ENCODE measurements at places on chromosomes 3 and 15.
A peak's percentile ranks its signal among the peaks of the same experiment; 100 is the strongest.

DNA sequence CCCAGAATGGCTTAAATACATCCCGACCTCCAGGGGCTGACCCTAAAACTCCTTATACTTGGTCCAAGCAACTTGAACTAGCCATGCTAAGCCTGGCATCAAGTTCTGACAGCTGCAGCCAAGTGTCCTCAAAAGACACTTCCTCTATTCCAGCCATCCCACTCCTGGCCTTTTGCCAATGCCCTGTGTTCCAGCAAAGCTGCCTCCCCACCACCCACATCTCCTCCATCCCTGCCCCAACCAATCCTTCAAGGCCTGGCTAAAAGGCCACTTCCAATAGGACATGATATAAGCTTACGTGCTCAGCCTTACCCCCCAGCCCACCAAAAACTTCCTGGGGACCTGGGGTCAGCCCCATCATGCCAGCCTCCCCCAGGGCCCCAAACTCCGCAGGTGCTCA is 40.9 kb downstream of the SEMA3G start:
- no peak for DNase-seq

DNA sequence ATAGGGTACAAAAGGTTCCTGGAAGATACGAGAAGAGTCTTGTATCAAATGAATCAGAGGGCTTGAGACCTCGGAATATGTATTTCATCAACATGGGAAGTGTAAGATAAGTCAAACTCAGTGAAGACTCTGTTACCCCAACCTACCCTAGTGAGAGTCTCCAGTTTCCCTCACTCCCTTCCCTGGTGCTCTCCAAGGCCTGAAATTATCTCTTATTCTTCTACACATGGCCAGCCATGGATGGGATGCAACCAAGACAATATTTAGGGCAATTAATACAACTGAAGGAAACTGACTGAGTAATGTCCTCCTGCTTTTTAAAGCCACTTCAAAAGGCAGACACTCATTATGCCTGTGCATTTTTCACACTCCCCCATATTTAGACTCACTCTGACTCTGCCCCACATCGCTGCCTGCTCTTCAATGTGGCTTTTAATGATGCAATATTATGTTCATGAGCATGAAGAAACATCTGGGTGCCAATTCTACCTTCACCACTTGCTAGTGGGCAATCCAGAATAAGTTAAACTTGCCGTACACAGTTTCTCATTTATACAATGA is 137.1 kb upstream of the THBS1 start:
- DNase-seq, result no peak

- peak; percentile 91 for DNase-seq
Observed at GRCh38 chr3:184472723-184473428, 88.7 kb upstream of the EPHB3 start.

- no peak for DNase-seq
Observed at GRCh38 chr3:137835096-137835495, 71.0 kb downstream of the SOX14 start.

- DNase-seq, result no peak
Observed at GRCh38 chr15:52184721-52185120, 6.5 kb downstream of the GNB5 start.

- no peak for DNase-seq
Observed at GRCh38 chr3:40718209-40718608, 193.4 kb downstream of the ZNF621 start.

GRCh38 chr3:114864970-114865369 is 282.1 kb downstream of the ZBTB20 start:
- DNase-seq, result no peak

DNA sequence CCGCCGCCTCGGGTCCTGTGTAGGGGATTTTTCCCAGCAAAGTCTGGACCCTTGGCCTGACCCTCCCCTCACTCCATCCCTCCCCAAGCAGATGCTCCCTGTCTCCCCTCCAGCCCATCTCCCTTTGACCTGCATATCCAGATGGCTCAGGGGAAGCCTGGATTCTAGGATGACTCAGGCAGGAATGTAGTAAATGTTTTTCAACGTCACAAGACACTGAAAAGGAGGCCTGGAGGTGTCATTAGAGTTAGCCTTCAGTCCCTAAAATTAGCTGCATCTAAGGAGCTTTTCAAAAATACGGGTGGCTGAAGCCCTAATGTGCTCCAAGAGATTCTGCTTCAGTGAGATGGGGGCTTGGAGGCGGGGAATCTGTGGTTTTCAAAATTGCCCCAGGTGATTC is 7.2 kb downstream of the ACAN start:
- DNase-seq, result no peak

DNA sequence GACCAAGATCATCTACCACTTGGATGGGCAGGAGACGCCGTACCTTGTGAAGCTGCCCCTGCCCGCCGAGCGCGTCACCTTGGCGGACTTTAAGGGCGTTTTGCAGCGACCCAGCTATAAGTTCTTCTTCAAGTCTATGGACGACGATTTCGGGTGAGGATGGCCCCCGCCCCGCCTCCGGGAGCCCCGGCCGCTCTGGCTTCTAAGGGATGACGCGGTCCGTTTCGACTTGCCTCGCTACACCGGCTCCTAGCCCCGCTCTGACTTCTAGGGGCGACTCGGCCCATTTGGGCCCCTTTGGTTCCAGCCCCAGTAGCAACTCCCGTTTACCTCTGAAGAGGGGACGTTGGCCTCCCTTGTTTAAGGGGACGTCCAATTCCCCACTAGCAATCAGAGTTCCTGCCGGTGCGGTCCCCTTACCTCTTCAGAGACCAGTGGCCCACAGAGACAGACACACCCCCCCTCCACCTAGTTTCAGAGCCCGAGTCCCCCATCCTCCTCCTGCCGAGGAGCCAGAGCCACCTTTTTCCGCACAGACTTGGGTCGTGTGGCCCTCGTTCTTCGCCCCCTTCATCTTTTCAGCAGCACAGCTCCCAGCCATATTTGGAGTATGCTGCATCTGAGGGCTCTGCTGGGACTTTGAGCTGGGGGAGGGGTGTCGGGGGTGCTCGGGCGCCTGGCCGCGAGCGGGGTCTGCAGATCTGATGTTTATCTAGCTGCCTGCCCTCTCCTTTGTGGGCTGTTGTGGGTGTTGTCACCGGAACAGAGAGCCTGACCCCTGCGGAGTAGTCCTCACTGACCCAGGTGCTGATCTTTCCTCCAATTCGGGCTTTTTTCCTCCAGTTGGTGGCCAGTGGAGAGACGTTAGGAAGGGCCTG is 706 bp downstream of the DVL3 start:
- DNase-seq, result no peak

DNA sequence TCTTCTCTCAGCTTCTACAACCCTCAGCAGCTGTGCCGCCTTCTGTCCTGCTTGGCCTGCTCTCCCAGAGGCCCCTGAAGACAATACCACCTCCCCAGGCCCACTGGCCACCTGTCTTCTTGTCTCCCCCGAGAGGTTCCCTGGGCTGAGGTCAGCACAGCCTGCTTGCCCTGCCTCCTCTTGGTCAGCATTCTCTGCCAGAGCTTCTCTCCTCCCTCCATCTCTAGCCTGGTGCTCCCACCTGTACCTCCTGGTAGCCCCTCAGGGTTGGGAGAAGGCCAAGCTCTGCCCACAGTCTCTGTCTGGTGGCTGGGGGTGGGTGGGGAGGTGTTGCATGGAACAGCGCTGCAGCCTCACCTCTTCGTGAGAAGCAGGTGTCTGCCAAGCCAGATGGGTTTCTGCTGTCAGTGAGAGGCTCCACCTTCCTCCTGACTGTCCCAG is 5.6 kb upstream of the ISLR start:
- DNase-seq, result no peak

DNA sequence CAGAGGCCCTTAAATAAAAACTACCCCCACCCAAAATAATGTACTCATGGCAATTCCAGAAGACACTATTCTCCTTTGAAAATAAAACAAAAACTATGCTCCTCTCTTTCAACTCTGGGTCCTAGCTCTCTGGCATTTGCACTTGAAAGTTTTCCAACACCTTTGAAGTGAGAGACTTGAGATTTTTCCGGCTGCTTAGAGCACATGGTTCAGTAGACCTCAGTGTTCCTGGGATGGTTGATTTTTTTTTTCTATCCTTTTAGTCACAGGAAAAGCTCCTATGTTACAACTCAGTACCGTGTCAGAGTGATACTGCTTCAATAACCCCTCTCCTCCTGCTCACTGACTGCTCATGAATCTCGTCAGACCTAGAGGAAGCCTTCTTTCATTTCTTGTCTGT is 118.3 kb upstream of the TUSC7 start:
- DNase-seq, result no peak

DNA sequence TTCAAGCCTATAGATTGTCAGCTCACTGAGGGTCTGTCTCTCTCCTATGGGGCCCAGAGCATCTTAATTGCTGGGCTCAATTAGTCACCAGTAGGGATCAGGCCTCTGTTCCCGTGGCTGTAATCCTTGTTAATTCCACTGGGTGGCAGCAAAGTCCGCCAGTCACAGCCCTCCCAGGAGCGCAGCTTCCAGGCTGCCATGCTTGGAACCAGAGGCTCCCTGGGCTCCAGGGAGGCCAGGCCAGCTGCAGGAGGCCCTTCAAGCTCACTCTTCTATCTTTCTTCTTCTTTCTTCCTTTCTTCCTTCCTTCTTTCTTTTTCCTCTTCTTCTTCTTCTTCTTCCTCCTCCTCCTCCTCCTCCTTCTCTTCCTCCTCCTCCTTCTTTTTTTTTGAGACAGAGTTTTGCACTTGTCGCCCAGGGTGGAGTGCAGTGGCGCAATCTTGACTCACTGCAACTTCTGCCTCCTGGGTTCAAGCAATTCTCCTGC is 14.4 kb downstream of the RNU5B-1 start:
- no peak for DNase-seq

DNA sequence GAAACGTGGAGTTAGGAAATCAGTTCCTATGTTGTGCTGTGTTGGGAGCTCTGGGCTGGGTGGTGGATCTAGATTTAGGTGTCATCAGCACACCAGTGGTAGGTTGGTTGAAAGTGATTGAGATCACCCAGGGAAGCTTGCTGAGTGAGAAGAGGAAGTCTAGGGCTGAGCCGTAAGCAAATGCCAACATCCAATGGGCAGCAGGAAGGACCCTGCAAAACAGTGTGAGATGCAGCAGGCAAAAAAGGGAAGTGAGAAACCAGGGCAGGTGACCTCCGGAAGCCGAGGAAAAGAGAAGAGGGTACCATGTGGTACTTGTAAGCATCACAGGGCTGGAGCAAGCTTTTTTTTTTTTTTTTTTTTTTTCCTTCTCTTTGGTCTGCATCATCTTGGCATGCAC is 15.9 kb upstream of the COPG1 start:
- no peak for DNase-seq

DNA sequence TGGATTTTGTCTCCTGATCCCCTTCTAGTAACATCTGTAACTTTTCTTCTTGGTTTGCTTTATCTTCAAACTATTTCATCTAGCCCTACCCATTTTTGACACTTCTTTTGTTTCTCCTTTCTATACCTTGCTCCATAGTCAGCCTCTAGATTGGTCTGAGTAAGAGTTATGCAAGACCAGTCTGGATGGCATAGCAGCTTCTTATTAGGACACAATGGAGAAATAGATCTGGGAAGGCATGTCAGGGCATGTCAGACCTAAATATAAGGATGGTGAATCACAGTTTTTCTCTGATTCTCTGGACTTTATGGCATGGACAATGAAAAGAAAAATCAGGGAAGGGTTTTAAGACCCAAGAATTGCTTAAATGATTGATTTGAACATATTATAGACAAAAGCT is 452.5 kb downstream of the RAP2B start:
- DNase-seq, result no peak

GRCh38 chr3:24060055-24060454 is 115.0 kb downstream of the NR1D2 start:
- DNase-seq, result no peak

- no peak for DNase-seq
Observed at GRCh38 chr3:65762235-65762580, 276.5 kb downstream of the MAGI1 start.

GRCh38 chr3:162082516-162082915 is 585.9 kb downstream of the OTOL1 start:
- DNase-seq, result no peak

DNA sequence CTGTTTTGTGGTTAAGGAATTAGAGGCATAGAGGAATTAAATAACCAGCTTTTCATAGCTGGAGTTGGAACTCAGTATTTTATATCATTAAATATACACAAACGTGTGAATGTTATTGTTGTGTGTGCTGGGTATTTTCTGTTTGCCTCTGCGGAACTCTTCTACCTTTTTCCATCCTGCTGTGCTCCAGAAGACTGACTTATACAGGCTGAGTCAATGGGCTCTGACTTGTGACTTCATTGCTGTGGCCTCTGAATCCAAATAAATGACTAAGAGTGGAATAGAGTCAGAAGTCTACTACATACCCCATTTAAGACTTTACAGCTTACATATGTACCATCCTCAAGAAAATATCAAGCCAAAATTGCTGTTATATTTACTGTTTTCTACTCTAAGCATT is 17.6 kb downstream of the ARIH1 start:
- DNase-seq, result no peak

DNA sequence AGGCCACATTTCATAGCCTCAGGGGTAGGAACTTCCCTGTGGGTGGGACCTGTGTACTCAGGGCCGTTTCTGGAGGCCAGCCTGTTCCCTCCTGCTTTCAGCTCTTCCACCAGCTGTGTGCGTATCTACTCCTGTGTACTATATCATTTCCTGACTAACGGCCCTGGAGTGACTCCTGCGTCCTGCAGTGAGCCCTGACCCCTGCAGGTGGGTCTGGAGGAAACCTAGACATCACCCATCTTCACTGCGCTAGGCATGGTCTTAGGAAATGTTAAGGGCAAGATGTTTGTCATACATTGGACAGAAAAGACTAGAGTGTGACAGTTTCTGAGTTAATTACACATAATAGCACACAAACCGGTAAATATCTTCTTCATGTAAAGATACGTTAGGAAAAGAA is 297.3 kb downstream of the GABRB3 start:
- no peak for DNase-seq

- no peak for DNase-seq
Observed at GRCh38 chr15:48929661-48930060, 34.1 kb downstream of the SHC4 start.

DNA sequence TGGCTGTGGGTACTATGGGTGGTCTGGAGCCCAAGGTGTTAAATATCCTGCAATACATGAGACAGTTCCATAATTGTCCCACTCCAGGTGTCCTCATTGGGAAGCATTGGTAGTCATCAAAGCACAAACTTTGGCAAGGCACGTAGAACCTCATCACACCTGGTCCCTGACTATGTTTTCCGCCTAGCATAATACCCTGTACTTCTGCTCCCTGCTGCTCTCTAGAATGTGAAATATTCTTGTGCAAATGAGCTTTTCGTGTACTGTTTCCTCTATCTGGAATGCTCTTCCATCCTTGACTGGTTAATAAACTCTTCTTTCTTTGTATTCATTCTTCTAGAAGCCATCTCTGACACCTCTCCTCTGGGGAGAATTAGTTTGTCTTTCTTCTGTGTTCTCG is 103.2 kb downstream of the EBLN2 start:
- no peak for DNase-seq

- peak; percentile 77 for DNase-seq
Observed at GRCh38 chr15:61038387-61038786, 190.7 kb downstream of the RORA start.

DNA sequence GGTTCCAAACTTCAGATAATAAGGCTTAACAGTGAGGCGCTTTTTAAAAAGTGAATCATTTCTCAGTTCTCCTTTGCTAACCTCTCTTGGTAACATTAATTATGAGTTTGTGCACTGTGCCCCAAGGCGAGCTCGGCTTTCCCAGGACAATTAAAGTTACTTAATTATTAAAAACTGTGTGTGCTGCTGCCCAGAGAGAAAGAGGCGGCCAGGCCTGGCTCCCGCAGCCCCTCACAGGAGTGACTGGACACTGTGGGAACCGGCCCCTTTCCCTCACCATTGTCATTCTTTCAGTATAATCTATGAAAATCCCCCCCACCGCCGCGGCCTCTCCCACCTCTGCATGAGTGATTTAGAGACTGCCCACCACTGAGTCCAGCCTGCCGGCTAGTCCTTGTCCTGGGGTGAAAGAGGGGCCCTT is 43.1 kb upstream of the HES1 start:
- no peak for DNase-seq

Measured in pulmonary artery endothelial cell (primary cell).